ENCODE measurements at places on chromosomes 1 and 21. TPM values are rescaled to one million over a fixed set of nuclear protein-coding genes. Genes with fewer than 3 reads are reported as not detected.

- no peak for DNase-seq
These were observed 66.8 kb upstream of the JUN start for GRCh38 chr1:58850636-58851035.

Gene CYB561D1
- 10.1 TPM for total RNA-seq

Gene RGL1
- total RNA-seq = 2.9 TPM

DNA sequence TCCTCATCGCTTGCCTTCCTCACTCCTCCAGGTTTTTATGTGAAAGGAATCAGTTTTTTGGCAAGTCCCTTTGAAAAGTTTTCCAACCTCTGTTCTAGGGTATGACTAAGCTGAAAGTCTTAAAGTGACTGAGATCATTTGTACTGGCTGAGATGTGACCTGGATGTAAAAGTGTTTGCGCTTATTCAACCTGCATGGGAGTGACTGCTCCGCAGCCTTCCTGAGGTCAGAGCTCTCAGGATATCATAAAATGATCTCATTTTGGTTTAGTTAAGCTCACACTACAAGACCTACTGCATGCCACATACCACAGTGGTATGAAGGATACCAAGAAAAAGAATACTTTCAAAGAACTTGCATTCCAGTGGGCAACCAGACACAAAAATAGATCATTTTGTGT is 29.8 kb upstream of the TADA1 start:
- DNase-seq = no peak

- DNase-seq = peak; percentile 21
These were observed 86.0 kb downstream of the SYT2 start for GRCh38 chr1:202624088-202624780.

DNA sequence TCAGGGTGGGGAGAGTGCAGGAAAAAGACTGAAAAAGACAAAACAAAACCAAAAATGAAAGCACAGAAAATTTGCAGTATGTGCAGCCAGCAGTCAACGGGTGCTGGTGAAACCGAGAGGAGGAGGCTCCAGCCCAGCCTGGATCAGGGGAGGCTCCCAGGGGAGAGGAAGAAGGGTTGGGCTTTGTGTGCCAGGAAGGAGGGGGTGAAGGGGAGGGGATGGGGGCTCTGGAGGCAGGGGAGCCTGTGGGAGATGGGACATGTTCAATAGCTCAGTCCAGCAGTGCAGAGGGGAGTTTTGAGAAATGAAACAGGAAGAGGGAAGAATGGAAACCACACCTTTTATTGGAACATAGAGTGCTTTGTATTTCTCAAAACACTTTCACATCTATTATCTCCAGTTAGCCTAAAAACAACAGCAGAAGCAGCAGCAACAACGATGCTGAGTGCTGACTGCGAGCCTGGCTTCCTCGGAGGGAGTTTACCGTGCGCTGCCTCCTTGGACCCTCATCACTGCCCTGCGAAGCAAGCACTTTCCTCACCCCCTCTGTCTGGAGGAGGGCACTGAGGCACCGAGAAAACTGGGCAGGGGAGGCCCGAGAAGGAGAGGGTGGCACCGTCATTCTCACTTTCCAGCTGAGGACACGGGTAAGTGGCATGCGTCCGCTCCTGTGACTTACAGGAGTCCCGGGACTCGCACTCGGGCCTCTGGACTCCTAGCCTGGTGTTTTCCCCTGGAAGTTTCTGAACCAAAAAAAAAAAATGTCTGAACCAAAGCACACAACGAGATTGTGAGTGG is 62.9 kb downstream of the MDM4 start:
- no peak for DNase-seq

- DNase-seq = no peak
These were observed 16.9 kb upstream of the ALPL start for GRCh38 chr1:21492356-21492625.

GRCh38 chr1:91797164-91797563 is 88.8 kb downstream of the TGFBR3 start:
- DNase-seq = no peak

Gene KCNA3
- 0.43 TPM for total RNA-seq

- DNase-seq = no peak
These were observed 4.2 kb upstream of the COL6A1 start for GRCh38 chr21:45977396-45977795.

Gene LEMD1
- not detected for total RNA-seq

DNA sequence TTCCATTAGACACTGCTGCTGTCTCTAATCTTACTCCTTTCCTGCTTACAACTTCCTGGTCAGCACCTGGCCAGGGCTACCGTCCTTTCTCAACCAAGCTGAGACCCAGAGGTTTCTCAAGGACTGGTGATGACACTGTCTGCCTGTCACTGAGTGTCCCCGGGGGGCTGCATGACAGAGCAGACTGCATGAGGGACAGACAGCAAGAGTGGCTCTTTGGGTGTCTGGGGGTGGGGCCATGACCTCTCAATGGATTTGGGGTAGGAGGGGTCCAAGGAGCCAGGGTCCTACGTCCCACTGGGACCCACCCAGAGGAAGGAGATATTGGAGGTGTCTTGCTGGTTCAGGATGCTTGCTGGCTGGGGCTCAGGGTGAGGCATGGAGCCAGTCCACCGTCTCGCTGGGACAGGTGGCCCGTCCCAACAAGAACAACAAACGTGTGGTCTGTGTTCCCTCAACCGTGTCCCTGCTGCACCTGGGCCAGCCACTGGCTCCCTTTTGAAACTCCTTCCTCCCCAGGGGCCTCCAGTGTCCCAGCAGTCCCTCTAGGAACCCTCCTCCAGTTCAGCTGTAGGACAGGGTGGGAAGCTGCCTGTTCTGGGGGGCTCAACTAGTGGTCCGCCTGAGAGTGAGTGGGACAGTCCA is 344.6 kb upstream of the AJAP1 start:
- no peak for DNase-seq

Gene UBL4B
- total RNA-seq = not detected

Gene LCE3D
- not detected for total RNA-seq

DNA sequence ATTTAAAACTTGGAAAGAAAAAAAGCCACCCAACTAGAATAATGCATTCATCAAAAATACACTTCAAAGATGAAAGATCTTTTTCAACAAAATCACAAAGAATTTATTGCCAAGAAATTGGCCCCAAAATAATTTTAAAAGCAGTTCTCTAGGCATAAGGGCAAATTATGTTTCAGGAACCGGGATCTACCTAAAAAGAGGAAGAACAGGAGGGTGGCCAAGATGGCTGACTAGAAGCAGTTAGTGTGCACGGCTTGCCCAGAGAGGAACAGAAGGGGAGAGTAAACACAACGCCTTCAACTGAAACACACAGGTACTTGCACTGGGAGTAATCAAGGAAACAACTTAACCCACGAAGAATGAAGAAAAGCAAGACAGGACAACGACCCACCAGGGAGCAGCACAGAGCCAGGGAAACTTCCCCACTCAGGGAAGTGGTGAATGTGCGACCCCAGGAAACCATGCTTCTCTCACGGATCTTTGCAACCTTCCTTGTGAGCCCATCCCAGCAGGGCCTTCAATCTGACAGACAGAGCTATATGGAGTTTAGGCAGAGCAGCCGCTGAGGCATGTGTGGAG is 46.1 kb downstream of the ACKR1 start:
- no peak for DNase-seq

DNA sequence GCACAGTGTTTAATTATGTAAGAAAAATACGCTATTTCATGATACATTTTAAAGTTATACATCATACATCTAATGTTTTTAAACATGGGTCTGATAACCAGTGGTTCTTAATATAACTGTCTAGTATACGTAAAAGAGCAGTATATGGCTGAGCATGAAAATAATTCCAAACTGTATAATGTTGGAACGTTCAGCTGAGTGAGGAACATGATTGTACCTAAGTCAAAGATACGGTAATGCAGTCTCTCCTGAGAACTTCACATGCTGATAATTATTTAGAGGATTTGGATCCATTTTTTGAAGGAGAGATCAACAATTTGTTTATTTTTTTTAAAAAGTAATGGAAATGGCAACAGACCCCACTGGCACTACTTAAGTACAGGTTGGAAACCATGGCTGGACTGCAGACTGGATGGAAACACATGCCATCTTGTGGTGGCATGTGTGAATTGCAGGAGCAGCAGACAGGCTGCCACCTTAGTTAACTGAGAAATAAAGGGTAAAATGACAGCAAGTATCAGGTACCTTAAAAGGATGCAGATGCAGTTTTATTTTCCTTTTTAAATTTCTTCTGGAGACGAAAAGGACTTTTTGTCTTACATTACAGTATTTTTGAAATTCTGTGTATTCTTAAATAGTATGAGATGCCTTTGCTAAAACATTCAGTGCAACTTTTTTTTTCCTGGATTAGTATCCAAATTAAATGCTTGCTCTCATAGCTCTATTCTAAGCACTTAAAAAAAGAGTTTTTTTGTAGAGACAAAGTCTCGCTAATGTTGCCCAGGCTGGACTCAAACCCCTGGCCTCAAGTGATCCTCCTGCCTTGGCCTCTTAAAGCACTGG is 73.8 kb downstream of the MTR start:
- DNase-seq = no peak

Gene HMGCS2
- total RNA-seq = 0.26 TPM

DNA sequence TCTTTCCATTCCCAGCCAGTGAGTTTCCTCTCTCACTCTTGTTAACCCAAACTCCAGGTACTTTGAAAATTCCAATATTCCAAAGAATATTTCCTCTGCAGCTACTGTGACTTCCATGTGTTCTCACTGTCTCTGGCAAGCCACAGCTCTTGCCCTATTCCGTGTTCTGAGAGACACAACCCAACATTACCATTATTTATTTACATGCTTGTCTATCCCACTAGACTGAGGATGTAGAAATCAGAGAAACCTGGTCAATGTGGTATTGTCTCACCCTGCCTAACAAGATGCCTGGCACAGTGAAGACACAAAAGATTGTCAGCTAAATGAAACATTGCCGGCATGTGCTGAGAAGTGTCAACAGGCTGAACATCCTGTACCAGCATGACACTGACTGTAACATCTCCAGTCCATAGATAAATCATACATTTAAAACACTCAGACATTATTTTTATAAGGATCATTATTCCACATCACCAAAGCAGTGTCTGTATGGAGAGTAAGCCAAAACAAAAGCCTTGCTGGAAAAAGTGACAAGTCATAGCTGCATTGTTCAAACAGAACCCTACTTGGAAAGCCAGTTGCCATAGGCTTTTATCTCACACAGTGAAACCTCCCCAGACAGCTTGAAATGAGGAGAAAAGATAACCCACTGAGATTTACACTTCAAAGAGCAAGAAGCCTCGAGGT is 72.3 kb downstream of the SIPA1L2 start:
- DNase-seq = no peak

DNA sequence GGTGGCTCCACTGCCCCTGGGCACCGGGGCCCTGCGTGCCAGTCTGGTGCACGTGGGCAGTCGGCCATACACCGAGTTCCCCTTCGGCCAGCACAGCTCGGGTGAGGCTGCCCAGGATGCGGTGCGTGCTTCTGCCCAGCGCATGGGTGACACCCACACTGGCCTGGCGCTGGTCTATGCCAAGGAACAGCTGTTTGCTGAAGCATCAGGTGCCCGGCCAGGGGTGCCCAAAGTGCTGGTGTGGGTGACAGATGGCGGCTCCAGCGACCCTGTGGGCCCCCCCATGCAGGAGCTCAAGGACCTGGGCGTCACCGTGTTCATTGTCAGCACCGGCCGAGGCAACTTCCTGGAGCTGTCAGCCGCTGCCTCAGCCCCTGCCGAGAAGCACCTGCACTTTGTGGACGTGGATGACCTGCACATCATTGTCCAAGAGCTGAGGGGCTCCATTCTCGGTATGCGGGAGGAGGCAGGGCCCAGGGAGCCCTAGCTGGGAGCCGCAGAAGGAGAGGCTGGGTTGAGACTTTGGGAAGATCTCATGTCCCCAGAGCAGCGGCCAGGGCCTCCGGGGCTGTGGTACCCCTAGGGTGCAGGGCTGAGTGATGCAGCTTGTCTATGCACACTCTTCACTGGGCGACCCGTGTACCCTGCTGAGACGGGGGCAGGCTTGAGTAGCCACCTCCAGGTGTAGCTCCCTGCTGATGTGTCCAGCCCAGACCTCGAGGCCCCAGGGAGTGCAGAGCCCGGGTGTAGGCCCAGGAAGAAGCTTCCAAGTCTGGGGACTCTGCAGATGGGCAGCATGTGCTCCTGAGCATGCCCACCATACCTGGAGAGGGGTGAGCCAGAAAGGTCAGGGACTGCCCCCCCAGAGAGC is 1.8 kb downstream of the VWA1 start:
- DNase-seq = peak; percentile 36

DNA sequence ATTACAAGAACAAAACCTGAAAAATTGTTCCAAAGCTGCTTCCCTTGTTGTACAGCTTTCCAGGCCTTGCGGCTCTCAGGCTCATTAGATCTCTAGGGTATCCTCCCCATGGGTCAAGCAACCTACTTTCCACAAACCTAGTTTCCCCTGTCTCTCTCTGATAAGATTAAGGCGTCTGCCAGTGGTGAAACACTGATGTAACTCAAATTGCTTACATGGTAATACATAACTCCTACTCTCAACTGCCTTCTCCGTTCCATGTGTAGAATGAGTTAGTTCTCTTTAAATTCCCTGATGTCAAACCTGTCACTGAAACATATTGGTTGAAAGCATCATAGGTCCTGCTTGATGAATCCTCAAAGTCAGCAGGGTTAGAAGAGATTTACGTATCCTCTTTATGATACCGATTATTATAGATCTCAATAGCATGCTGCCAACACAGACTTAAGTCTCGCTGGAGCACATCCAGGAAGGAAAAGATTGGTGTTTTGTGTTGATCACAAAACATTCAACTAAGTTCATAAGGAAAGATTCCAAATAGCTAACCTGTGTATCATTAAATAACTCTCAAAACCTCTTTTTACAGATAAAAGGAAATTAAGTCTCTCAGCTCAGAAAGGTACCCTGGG is 10.6 kb downstream of the PPP1R15B start:
- no peak for DNase-seq

Gene VHLL
- total RNA-seq = not detected

DNA sequence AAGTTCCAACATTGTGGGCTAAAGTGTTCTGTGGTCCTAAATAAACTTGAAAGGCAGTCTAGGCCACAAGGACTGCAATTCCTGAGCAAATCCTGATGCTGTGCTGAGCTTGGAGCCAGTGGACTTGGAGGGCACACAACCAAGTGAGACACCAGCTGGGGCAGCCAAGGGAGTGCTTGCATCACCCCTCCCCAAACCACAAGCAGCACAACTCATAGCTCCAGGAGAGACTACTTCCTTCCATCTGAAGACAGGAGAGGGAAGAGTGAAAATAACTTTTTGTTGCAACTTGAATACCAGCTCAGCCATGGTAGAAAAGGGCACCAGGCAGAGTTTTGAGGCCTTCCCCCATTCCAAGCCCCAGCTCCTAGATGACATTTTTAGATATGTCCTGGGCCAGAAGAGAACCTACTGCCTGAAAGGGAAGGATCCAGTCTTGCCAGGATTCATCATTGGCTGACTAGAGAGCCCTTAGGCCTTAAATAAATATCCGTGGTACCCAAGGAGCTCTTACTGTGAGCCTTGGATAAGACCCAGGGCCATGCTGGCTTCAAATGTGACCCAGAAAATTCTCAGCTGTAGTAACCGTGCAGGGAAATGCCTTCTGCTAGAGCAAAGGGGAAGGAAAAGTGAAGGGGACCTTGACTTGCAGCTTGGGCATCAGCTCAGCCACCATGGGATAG is 35.4 kb upstream of the LRRC8B start:
- no peak for DNase-seq

Gene PPM1J
- total RNA-seq = 0.54 TPM

GRCh38 chr1:68975212-68975933 is 478.5 kb upstream of the DEPDC1 start:
- no peak for DNase-seq

GRCh38 chr1:32334864-32335534 is 1.0 kb downstream of the MARCKSL1 start:
- peak; percentile 53 for DNase-seq

Gene SYDE2
- total RNA-seq = 5.8 TPM

- DNase-seq = no peak
These were observed 6.5 kb downstream of the CCSAP start for GRCh38 chr1:229336345-229336744.

- no peak for DNase-seq
These were observed 21.2 kb upstream of the BCAR3 start for GRCh38 chr1:93702828-93703183.

Gene ZDHHC18
- 4.8 TPM for total RNA-seq

Gene SON
- 82.5 TPM for total RNA-seq

All from pancreas (tissue), 10 donors.